Forelimb muscle (tissue), 1 donor: ENCODE measurements at places on chromosomes 6 and 20.

DNA sequence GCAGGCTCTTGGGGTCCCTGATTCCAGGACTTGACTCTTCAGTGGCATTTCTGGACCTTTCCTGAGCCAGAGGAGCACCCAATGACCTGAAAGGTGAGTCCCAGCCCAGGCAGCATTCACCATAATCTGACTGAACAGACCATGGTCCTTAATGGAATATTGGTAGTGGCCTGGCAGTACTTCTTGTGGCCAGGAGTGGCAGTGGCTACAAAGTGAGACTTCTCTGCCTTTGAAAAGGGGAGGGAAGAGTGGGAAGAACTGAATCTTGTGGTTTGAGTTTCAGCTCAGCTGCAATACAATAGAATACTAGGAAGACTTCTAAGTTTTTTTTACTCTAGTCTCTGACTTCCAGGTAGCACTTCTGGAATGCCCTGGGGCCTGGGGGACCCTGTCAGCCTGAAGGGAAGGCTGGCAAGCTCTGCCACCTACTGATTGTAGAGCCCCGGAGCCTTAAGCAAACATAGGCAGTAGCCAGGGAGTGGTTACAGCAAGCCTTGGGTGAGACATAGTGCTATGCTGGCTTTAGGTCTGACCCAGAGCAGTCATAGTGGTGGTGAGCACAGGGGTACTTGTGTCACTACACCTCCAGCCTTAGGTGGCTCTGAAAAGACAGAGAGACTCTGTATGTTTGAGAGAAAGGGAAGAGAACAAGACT is 674.2 kb upstream of the MANEA start:
- DNase-seq = no peak

DNA sequence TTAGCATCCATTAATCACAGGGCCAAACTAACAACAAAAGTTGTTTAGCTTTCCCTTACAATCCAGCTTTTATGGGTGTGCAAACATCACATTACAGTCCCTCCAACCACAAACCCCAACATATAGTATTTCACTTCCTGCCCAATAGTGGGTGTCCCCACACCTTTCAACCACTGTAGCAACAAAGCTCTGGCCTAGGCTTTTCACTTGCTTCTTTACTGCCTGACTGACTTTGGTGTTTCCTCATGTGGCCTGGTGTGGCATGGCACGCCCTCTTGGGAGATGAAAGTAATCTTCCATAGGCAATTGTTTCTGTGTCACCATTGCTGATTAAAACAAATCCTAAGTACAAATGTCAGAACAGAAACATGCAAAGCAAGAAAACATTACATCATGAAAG is 46.3 kb downstream of the MCM8 start:
- no peak for DNase-seq

- peak; percentile 31 for DNase-seq
Measured at GRCh38 chr6:145736661-145737144, 1.4 kb upstream of the EPM2A start.

DNA sequence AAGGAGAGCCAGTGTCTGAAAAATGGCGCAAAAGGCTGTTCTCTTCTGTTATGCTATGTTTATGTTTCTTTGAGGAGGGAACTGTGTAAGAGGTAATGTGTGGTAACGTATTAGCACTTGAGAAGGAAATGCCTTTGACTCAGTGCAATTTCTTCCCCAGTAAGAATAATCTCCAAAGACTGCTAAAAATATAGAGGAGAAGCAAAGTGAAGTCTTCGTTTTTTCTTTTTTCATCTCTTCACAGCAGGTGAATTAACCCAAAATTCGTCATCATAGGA is 47.1 kb upstream of the IFNGR1 start:
- no peak for DNase-seq

- DNase-seq = no peak
Measured at GRCh38 chr6:13715444-13715883, 3.8 kb upstream of the RANBP9 start.

GRCh38 chr20:10621149-10621548 is 52.6 kb downstream of the JAG1 start:
- DNase-seq = no peak
